GM12878 (cell line): ENCODE measurements at places on chromosomes 5 and 9. TPM values are rescaled to one million over a fixed set of nuclear protein-coding genes. Genes with fewer than 3 reads are reported as not detected.

TPPP gene
- 0.03 TPM in 1 of 2 replicates, not detected in the other for total RNA-seq

TAF1L gene
- not detected in 2 replicates for total RNA-seq

GRCh38 chr5:74100268-74100665, 474.3 kb downstream of the ARHGEF28 start:
- H3K4me3 ChIP-seq, result no peak overlapping the region
- no peak overlapping the region for H3K27ac ChIP-seq
- H3K36me3 ChIP-seq, result no peaks in the 10 kb centered on the region
- no peaks in the 10 kb centered on the region; the same call in 1 of the 2 replicates for H3K27me3 ChIP-seq
- no peaks in the 10 kb centered on the region for H3K4me1 ChIP-seq

- H3K36me3 ChIP-seq, result no peaks in the 10 kb centered on the region
- no peaks in the 10 kb centered on the region for H3K27me3 ChIP-seq
- no peak overlapping the region for H3K27ac ChIP-seq
- no peaks in the 10 kb centered on the region for H3K4me1 ChIP-seq
Observed at GRCh38 chr9:29659736-29660135, 2086.5 kb upstream of the C9orf72 start.

- no peak overlapping the region for H3K4me3 ChIP-seq
- H3K27ac ChIP-seq, result no peak overlapping the region
- no peak for DNase-seq
- no peaks in the 10 kb centered on the region for H3K27me3 ChIP-seq
Observed at GRCh38 chr9:20016611-20017010, 227.8 kb upstream of the SLC24A2 start.

GRCh38 chr9:16864649-16865434, 5.6 kb downstream of the BNC2 start:
- DNase-seq, result no peak
- H3K36me3 ChIP-seq, result no peaks in the 10 kb centered on the region
- H3K27ac ChIP-seq, result no peak overlapping the region
- no peak overlapping the region for H3K4me3 ChIP-seq
- H3K4me1 ChIP-seq, result no peaks in the 10 kb centered on the region
